Caco-2 (cell line): ENCODE measurements at places on chromosomes 4 and X. TPM values are rescaled to one million over a fixed set of nuclear protein-coding genes. Genes with fewer than 3 reads are reported as not detected.
A peak's percentile ranks its signal among the peaks of the same experiment; 100 is the strongest.

DNA sequence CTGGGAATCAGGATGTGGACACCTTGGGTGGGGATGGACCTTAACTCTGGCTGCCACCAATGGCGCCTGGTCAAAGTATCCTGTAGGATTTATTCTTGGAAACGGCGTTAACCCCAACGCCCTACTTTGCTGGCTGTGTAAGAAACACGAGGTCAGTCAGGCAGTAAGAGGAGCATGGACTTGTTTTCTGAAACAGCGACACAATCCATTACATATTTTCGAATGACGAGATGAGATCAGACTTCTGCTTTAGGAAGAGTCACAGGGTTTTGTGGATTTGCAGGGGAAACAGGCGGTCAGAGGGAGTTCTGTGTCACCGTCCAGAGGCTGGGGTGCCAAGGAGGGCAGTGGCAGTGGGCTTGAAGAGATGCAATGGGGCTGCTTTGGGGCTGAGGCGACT, 92.2 kb downstream of the TBL1X start:
- DNase-seq, result no peak

- DNase-seq, result no peak
These were observed 10.0 kb downstream of the EXOSC9 start for GRCh38 chr4:121811122-121811521.

DNA sequence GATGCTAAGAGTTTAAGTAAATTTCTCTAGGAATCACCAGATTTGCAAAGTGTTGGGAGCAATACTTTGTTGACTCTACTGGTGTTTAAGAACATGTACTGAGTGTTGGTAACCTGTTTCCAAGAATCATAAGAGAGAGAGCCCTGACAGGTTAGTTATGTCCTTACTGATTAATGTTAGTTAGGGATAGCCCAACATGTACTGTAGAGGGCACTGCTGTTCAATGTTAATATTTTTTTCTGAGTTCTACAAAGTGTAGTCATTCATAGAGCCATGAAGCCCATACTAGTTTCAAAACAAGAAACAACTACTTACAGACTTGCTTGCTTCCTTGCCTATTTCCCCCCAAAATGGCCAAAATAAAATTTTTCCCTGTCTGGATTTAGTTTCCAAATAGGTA, 11.9 kb downstream of the TMPRSS11D start:
- DNase-seq, result peak; percentile 32

DNA sequence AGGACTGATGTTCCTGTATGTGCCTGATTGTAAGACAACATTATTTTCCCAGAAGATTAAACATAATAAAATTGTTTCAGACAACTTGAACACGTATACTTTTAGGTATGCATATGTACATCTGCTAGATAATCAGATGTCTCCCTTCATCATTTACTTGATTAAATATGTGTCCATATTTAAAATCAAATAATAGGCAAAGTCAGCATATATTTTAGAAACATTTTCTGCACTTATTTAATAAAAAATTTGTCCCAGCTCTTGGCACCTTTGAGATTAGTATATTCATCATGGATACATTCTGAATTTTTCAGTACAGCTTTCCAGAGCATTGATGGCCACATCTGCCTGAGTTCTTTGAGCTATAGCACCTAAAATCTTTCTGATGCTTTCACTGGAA, 106.0 kb downstream of the ARHGAP10 start:
- no peak for DNase-seq

GRCh38 chrX:111695297-111695880, 14.4 kb downstream of the ALG13 start:
- no peak for DNase-seq

DNA sequence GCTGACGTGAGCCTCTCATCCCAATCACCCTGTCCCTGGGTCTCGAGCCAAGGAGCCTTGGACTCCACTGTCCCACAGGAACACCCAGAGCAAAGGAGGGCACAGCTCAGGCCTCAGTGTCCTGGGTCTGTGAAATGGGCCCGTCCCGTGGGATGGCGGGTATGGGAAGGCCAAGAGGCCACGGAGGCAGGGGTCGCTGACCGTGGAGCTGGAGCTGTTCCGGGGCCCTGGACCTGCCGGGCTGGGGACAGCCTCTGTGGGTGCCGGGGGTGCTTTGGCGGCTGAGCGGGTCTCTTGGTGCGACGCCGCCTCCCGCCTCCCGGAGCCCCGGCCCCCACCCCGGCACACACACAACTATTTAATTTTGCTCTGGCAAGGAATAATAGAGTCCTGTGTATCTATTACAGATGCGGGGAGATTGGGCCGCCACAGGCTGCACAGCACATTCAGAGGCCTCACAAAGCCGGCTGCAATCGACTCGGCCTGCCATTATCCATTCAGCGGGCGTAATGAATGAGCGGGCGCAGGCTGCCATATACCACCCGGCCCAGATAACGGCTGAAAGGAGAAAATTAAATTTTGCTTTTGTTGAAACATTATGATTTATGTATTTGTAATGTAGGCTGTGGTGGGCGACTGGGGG, 83.9 kb upstream of the NKX1-1 start:
- no peak for DNase-seq

DNA sequence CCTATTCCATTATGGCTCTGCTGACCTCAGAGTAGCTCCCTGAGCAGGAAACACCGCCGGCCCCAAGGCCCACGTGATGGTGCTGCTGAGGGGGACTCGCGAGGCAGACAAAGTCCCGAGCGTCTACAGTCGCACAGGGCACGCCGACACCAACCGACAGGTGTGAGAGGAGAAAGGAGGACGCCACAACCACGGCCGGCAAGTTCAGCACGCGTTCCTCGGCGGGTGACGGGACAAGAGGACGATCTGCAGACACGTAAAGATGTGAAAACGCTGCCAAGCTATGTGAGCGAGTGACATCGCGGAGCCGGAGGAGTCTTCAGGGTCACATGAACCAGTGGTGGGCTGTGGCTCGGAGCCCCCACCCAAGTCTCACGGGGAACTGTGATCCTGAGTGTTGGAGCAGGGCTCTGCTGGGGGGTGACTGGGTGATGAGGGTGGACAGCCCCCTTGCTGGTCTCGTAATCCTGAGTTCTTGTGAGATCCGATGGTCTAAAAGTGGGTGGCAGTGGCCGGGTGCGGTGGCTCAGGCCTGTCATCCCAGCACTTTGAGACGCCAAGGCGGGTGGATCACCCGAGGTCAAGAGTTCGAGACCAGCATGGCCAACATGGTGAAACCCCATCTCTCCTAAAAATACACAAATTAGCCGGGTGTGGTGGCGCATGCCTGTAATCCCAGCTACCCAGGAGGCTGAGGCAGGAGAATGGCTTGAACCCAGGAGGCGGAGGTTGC, 34.0 kb downstream of the PPP2R3B start:
- no peak for DNase-seq

DNA sequence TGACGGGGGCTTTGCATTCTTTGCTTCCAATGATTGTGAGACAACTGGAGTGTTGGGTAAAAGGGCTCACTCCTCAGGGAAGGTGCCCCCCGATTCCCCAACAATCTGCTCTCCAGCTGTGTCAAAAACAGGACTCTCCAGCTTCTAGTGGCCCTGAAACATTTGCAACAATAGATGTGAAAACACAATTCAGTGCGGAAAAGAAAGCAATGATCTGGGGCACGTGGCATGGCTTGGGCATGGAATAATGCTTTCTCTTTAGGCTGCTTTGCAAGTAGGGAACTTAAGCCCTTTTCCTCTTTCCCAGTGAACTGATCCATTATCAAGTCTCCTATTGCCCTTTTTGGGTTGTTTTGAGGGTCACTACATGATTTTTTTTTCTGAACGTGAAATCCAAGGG, 239.9 kb downstream of the C4orf33 start:
- DNase-seq, result no peak

GRCh38 chr4:56692576-56692975, 11.5 kb upstream of the HOPX start:
- DNase-seq, result no peak

GRCh38 chr4:113674251-113674650, 87.3 kb downstream of the CAMK2D start:
- no peak for DNase-seq

GRCh38 chrX:2390754-2391153, 110.0 kb downstream of the DHRSX start:
- no peak for DNase-seq

DNA sequence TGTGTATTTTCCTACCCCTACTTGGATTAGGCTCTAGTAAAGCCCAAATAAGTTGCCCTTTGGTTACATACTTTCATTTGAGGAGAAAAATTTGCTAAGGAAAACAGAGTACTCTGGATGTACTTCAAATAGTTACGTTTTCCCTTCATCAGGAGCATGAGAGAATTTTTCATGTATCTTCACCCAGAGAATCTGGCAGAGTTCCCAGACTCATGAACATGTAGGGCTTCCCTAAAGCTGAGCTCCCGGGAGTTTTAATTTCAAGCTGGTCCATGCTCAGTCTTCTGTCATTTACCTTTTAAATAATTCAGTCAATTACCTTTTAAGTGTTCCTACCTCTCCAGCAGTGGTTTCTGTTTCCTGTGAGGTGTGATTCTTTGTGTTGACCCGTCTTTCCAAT, 367.5 kb upstream of the GRID2 start:
- DNase-seq, result no peak

DNA sequence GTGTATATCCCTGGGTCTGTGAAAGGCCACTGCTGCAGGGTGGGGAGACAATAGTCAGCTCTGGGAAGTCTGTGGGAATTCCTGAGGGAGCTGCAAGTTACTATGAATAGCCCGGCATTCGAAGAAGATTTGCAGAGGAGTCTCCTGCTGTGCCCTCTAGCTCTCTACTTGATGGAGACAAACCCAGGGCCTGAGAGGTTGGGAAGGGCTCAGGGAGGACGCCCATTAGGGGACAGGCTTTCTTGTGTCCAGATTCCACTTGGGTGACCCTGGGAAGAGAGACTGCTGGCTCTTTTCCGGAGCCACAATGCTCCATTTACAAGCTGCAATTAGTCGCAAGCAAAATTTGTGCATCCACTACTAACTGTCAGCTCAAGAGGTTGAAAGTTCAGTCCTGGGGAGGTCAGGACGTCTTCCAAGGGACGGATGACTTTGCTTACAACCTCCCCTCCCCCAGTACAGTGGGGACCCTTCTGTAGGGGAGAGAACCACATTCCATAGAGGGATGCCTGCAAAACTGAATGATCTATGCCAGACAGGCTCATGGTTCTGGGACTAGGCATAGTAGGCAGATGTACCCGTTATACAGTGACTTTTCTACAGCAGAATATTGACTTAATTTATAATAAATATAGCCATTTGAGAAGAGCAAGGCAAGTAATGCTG, 48.2 kb upstream of the PHOX2B start:
- no peak for DNase-seq

- DNase-seq, result no peak
These were observed 44.9 kb upstream of the SPRY1 start for GRCh38 chr4:123351713-123352112.

- DNase-seq, result no peak
These were observed 424.2 kb downstream of the FGF13 start for GRCh38 chrX:138287205-138287877.

GRCh38 chr4:122712782-122713181, 19.7 kb upstream of the BBS12 start:
- DNase-seq, result no peak

GRCh38 chr4:86036736-86037135, 323.1 kb downstream of the MAPK10 start:
- DNase-seq, result no peak

DNA sequence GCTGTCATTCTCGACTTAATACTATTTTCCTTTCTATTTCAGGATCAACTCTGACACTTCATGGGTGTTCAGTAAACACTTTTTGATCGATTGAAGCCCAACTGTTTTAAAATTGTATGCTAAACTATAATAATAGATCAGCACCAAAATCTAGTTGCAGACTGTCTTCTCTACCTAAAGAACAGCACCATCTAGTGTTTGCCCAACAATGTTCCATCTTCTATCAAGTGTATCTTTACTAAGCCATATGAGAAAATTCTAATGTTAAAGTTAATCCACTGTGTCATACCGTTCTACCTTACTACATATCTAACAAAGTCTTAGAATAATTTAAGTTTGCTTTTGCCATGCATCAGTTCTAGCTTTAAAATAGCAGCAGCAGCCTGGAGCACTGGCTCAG, 113.0 kb upstream of the PRDX4 start:
- DNase-seq, result peak; percentile 4

GRCh38 chr4:122854447-122855352, 28.1 kb downstream of the FGF2 start:
- peak; percentile 3 for DNase-seq

Gene ADAMTS3
- not detected in 2 replicates for total RNA-seq

Gene ARHGAP6
- total RNA-seq, result 0.50 and 0.84 TPM in 2 replicates

Gene CT45A1
- total RNA-seq, result not detected in 2 replicates

Gene CTAG1A
- total RNA-seq, result not detected in 2 replicates

Gene MAGEA3
- total RNA-seq, result not detected in 2 replicates

Gene ENPP6
- total RNA-seq, result not detected in 2 replicates

Gene TCEAL7
- not detected in 2 replicates for total RNA-seq

Gene TNMD
- not detected in 2 replicates for total RNA-seq

Gene MAGEA10
- not detected in 2 replicates for total RNA-seq

Gene CCDC158
- total RNA-seq, result 0.39 and 0.56 TPM in 2 replicates

Gene ARX
- 0.49 and 0.52 TPM in 2 replicates for total RNA-seq

Gene ARMCX1
- not detected in 2 replicates for total RNA-seq
